Fibroblast of lung (primary cell): ENCODE measurements at places on chromosomes 7 and 10. TPM values are rescaled to one million over a fixed set of nuclear protein-coding genes. Genes with fewer than 3 reads are reported as not detected.

- no peaks in the 10 kb centered on the region for H3K27me3 ChIP-seq
- no peak overlapping the region for H3K4me3 ChIP-seq
- H3K36me3 ChIP-seq, result peaks cover 40% of the 10 kb centered on the region
- no peak for DNase-seq
- H3K4me1 ChIP-seq, result peaks cover 9% of the 10 kb centered on the region
- H3K27ac ChIP-seq, result no peak overlapping the region
These were observed 7.2 kb downstream of the GIGYF1 start for GRCh38 chr7:100686822-100687211.

- no peak overlapping the region for H3K4me3 ChIP-seq
- DNase-seq, result no peak
- H3K27me3 ChIP-seq, result peaks cover 3% of the 10 kb centered on the region
- no peaks in the 10 kb centered on the region for H3K36me3 ChIP-seq
- H3K27ac ChIP-seq, result no peak overlapping the region
- no peaks in the 10 kb centered on the region for H3K4me1 ChIP-seq
These were observed 103.0 kb downstream of the RBM20 start for GRCh38 chr10:110746969-110747608.

DNA sequence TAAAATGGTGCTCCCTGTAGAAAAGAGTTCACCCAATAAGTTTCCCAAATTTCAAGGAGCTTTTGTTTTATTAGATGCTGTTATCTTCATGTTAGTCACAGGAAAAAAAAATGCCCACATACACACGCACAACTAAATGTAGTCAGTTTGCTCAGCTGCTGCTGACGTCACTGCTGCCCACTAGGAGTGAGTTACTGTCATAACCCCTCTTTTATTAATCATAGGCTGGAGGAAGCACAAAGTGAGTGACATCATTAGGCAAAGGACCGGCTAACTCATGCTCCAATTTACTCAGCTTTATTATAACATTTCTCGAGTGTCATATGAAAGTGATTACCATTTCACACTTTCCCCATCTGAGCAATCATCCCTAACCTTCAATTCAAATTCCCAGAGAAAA is 6.7 kb upstream of the INHBA start:
- no peaks in the 10 kb centered on the region for H3K36me3 ChIP-seq
- no peak overlapping the region for H3K4me3 ChIP-seq
- no peaks in the 10 kb centered on the region for H3K27me3 ChIP-seq
- no peak overlapping the region for H3K27ac ChIP-seq

DNA sequence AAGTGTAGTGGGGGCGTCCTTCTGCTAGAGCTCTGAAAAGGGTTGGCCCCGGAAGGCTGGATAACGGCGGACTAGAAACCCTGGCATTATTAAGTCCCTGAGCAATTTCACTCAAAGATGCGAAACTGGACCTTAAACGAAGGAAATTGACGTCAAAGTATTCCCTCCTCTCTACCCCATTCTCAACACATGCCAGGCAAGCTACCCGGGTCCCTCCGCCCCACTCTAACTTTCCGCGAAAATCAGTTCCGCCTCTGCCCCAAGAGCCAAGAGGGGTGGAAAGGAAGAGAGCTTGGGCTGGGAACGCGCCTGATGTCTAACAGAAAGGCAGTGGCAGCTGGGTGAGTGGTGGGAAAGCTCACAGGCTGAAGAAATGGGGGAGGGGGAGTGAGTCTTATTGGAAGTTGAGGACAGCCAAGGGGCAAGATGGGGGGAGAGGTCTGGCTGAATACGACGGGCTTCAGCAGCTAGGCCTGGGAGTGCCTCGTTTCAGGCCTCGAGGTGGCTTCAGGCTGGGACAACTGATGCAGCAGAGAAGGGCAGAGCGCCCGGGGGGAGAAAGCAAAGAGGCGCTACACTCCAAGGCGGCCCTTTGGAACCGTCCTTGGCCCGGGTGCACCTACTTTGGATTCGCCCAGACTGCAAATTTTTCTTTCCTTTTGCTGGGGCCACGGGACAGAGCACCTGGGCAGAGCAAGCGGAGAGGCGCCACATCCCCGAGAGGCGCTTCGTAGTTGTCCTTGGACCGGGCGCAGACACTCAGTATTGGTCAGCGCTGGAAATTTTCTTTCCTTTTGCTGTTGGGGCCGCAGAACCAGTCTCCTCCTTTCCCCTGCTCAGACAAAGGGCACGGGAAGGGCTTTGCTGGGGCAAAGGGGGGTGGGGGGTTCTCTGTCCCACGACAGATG is 2.0 kb upstream of the FEZF1 start:
- no peak overlapping the region for H3K4me3 ChIP-seq
- H3K36me3 ChIP-seq, result no peaks in the 10 kb centered on the region
- no peaks in the 10 kb centered on the region for H3K4me1 ChIP-seq
- DNase-seq, result no peak
- H3K27ac ChIP-seq, result no peak overlapping the region
- peaks cover 86% of the 10 kb centered on the region for H3K27me3 ChIP-seq

DNA sequence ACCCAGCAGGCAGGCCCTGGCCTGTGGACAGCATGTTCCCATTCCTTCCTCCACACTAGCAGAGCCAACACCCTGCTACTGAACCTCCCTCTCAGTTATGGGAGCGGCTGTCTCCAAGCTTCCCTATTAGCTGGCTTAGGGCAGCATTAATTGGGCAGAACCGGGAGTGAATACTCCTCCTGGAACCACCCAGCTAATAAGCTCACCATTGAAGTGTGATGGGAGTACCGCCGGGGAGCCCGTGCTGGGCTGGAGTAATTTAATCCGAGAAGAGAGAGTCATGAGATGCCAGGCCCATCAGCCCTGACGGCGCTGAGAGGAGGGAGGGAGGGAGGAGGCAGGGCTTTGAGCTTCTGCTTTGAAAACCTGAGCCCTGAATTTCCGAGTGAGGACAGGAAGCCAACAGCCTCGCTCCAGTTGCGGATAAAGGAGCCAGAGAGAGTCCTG is 31.8 kb upstream of the ELFN1 start:
- no peak overlapping the region for H3K27ac ChIP-seq
- no peak for DNase-seq
- no peaks in the 10 kb centered on the region for H3K27me3 ChIP-seq
- H3K4me3 ChIP-seq, result no peak overlapping the region
- H3K4me1 ChIP-seq, result no peaks in the 10 kb centered on the region
- no peaks in the 10 kb centered on the region for H3K36me3 ChIP-seq

DNA sequence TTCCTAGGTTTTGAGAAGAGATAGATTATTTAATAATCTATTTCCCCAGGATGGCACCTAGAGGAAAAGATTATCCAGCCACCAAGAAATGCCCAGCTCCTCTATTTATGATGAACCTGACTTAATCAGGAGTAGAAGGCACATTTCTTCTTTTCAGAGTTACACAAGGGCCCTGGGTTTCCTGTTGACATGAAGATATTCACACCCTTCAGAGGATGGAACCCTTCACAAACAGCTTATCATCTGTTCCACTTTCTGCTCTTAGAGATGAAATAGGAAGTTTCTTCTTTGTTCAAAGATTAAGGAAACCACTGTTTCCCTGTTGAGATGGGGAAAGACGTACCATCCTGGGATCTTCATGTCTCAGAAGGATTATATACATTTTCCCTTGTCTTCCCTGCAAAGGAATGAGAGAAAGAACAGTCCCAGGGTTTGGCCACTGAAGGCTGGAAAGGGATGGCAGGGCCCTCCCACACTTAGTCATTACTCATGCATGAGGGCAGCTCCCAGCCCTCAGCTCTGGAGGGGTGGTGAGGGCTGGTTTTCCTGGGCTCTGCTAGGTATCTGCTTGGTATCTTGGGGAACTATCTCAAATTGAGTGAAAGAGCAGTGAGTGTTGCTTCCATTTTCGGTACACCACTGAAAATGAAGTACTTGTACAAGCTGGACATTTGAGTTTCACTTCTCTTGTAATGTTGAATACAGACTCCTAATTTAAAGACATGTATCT is 64.0 kb downstream of the MTPAP start:
- no peak for DNase-seq
- H3K4me1 ChIP-seq, result no peaks in the 10 kb centered on the region
- no peak overlapping the region for H3K27ac ChIP-seq
- H3K4me3 ChIP-seq, result no peak overlapping the region
- peaks cover 5% of the 10 kb centered on the region for H3K27me3 ChIP-seq

- H3K36me3 ChIP-seq, result no peaks in the 10 kb centered on the region
- no peak overlapping the region for H3K4me3 ChIP-seq
- H3K4me1 ChIP-seq, result peaks cover 22% of the 10 kb centered on the region
- H3K27me3 ChIP-seq, result no peaks in the 10 kb centered on the region
- no peak for DNase-seq
These were observed 34.4 kb downstream of the CCDC71L start for GRCh38 chr7:106626376-106627164.

- H3K4me1 ChIP-seq, result no peaks in the 10 kb centered on the region
- DNase-seq, result no peak
- no peak overlapping the region for H3K4me3 ChIP-seq
- no peaks in the 10 kb centered on the region for H3K36me3 ChIP-seq
- H3K27me3 ChIP-seq, result peaks cover 6% of the 10 kb centered on the region
These were observed 265.4 kb upstream of the NFE2L3 start for GRCh38 chr7:25886387-25887240.

DNA sequence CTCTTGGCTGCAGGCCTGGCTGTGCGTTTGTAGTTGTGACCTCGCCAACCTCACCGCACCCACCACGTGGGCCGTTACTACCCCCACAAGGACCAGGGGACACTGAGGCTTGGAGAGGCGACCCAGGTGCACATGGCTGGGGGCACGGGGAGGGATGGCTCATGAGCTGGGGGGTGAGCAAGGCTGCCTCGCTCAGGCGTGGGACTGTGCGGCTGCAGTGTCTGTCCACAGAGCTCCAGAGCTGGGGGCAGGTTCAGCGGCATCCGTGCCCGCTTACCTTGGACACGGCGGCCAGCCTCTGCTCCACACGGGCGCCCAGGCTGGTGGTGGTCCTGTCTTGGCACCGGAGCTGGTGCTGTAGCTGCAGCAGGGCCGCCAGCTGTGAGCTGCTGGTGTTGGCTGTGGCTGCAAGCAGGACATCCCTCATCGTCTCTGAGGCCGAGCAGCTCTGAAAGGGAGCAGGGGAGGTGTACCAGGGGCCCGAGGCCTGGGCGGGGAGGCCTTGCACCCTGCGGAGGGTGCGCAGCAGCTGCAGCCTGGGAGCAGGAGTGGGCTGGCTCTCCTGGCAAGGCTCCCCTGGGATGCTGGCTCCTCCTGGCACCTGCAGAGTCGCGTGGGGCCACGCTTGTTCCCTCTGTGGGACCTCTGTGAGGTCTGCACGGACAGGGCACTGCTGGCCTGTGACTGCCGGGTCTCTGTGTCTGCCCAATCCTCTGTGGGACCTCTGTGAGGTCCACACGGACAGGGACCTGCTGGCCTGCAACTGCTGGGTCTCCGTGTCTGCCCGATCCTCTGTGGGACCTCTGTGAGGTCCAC is 60.0 kb upstream of the NKX6-2 start:
- H3K4me3 ChIP-seq, result no peak overlapping the region
- H3K36me3 ChIP-seq, result no peaks in the 10 kb centered on the region
- no peaks in the 10 kb centered on the region for H3K27me3 ChIP-seq
- no peak overlapping the region for H3K27ac ChIP-seq
- DNase-seq, result no peak

GRCh38 chr10:32376771-32377170 is 29.8 kb upstream of the EPC1 start:
- DNase-seq, result no peak
- H3K36me3 ChIP-seq, result no peaks in the 10 kb centered on the region
- peak overlapping the region; percentile 71 for H3K4me3 ChIP-seq

- DNase-seq, result peak; percentile 44
- no peaks in the 10 kb centered on the region for H3K36me3 ChIP-seq
- H3K4me3 ChIP-seq, result peak overlapping the region; percentile 67
- H3K27ac ChIP-seq, result peak overlapping the region; percentile 2
These were observed 732 bp downstream of the FAM53B start for GRCh38 chr10:124743191-124744101.

- H3K4me1 ChIP-seq, result peaks cover 11% of the 10 kb centered on the region
- DNase-seq, result no peak
- no peak overlapping the region for H3K27ac ChIP-seq
- H3K27me3 ChIP-seq, result no peaks in the 10 kb centered on the region
These were observed 201.2 kb downstream of the DIP2C start for GRCh38 chr10:488081-488932.

DNA sequence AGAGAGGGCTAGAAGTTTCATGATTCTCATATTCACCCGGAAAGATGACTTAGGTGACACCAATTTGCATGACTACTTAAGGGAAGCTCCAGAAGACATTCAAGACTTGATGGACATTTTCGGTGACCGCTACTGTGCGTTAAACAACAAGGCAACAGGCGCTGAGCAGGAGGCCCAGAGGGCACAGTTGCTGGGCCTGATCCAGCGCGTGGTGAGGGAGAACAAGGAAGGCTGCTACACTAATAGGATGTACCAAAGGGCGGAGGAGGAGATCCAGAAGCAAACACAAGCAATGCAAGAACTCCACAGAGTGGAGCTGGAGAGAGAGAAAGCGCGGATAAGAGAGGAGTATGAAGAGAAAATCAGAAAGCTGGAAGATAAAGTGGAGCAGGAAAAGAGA is 5.3 kb downstream of the GIMAP4 start:
- no peak overlapping the region for H3K4me3 ChIP-seq
- H3K4me1 ChIP-seq, result no peaks in the 10 kb centered on the region
- no peak for DNase-seq
- H3K27ac ChIP-seq, result no peak overlapping the region
- no peaks in the 10 kb centered on the region for H3K27me3 ChIP-seq

GRCh38 chr7:106968160-106968559 is 76.3 kb upstream of the PRKAR2B start:
- DNase-seq, result no peak
- H3K27me3 ChIP-seq, result peaks cover 2% of the 10 kb centered on the region
- no peak overlapping the region for H3K27ac ChIP-seq
- H3K4me3 ChIP-seq, result no peak overlapping the region
- no peaks in the 10 kb centered on the region for H3K36me3 ChIP-seq

Gene ZPBP
- polyA plus RNA-seq, result not detected in 2 replicates

Gene VENTX
- polyA plus RNA-seq, result not detected in 2 replicates

Gene DTX2
- 2.2 and 3.4 TPM in 2 replicates for polyA plus RNA-seq

Gene STEAP4
- 0.88 and 0.94 TPM in 2 replicates for polyA plus RNA-seq

Gene PIK3CG
- polyA plus RNA-seq, result 0.07 and 0.09 TPM in 2 replicates

Gene BAMBI
- polyA plus RNA-seq, result 2.9 and 17.8 TPM in 2 replicates

Gene PRKAR2B
- polyA plus RNA-seq, result 6.5 and 9.5 TPM in 2 replicates

Gene AQP1
- polyA plus RNA-seq, result 13.0 and 43.2 TPM in 2 replicates

Gene GJD4
- not detected in 2 replicates for polyA plus RNA-seq
